H9 (cell line): ENCODE measurements at places on chromosomes 3 and 15. TPM values are rescaled to one million over a fixed set of nuclear protein-coding genes. Genes with fewer than 3 reads are reported as not detected.

The TYRO3 gene
- total RNA-seq, result 118 and 124 TPM in 2 replicates

The CSK gene
- 49.2 and 49.3 TPM in 2 replicates for total RNA-seq

The PLA2G4E gene
- total RNA-seq, result not detected in 2 replicates

GRCh38 chr15:45372041-45372995 lies 6.0 kb downstream of the GATM start:
- H3K4me3 ChIP-seq, result no peak overlapping the region
- peaks cover 7% of the 10 kb centered on the region; the same call in 1 of the 2 replicates for H3K27me3 ChIP-seq
- H3K36me3 ChIP-seq, result peaks cover 9% of the 10 kb centered on the region; the same call in 1 of the 2 replicates
- peaks cover 2% of the 10 kb centered on the region; the same call in 1 of the 2 replicates for H3K4me1 ChIP-seq
- no peak overlapping the region for H3K27ac ChIP-seq

DNA sequence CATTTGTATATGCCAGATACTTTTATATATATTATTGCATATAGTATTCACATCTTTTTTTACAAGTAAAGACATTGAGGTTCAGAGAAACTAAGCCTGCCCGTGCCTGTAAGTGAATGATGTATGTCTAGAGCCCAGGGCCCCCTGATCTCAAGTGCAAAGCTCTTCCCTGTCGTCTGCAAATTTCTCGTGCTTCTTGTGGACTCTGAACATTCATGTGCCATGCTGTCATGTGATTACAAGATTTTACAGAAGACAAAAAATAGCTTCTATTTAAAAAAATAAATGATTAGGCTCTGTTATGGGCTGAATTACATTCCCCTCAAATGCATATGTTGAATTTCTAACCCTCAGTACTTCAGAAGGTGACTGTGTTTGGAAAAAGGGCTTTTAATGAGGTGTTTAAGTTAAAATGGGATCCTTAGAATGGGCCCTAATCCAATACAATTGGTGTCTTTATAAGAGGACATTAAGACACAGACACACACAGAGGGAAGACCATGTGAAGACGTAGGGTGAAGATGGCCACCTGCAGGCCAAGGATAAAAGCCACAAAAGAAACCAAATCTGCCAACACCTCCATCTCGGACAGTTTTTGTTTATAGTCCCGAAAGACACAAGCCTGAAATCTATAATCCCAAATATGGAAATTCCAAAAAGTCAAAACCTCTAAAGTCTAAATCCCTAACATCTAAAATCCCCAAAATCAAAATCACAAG lies 3.9 kb upstream of the MASP1 start:
- peaks cover 7% of the 10 kb centered on the region for H3K4me1 ChIP-seq
- H3K27ac ChIP-seq, result no peak overlapping the region
- H3K36me3 ChIP-seq, result no peaks in the 10 kb centered on the region
- no peak overlapping the region for H3K4me3 ChIP-seq
- no peak for DNase-seq
- H3K27me3 ChIP-seq, result no peaks in the 10 kb centered on the region

- no peak overlapping the region for H3K4me3 ChIP-seq
- H3K4me1 ChIP-seq, result no peaks in the 10 kb centered on the region; the same call in 1 of the 2 replicates
- H3K27ac ChIP-seq, result no peak overlapping the region
- DNase-seq, result no peak
- no peaks in the 10 kb centered on the region for H3K27me3 ChIP-seq
- H3K36me3 ChIP-seq, result peaks cover 2% of the 10 kb centered on the region; the same call in 1 of the 2 replicates
These were observed 209.1 kb upstream of the NR2E3 start for GRCh38 chr15:71601038-71601834.

DNA sequence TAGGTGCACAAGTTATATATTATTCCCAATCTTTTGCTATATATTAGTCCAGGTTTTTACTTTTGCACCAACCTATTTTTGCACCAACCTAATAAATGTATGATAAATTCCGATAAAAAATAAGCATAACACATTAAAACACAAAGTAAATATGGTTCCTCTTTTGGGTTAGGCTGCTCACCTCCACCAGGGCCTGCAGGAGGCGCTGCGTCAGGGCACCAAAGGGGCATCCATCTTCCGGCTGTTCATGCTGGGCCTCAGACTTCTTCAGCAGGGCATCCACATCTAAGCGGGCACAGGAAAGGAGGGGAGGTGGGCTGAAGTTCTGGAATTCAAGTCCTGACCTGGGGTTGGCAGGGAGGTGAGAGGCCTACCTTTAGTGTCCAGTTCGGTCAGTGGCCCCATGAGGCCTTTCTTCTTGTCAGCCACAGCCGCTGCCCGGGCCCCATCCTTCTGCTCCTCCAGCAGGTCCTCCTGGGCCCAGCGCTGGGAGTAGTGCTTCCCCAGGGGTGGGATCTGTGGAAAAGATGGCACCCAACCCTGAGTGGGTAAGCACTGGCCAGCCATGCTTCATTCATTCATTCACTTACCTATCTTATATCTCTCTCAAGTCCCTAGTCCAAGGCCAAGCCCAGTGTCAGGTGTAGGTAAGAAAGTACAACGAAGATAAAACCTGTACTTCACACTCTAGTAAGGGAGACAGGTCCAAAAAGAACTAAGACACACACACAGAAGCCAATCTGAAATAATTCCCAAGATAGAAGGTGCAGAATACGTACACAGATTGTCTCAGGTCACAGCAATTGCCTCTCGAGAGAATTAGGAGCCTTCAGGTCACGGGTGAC lies 5.2 kb downstream of the TADA3 start:
- H3K36me3 ChIP-seq, result peaks cover 28% of the 10 kb centered on the region; the same call in 2 of the 3 replicates
- no peaks in the 10 kb centered on the region for H3K27me3 ChIP-seq
- H3K4me1 ChIP-seq, result no peaks in the 10 kb centered on the region
- H3K27ac ChIP-seq, result no peak overlapping the region
- no peak for DNase-seq
- H3K4me3 ChIP-seq, result no peak overlapping the region

DNA sequence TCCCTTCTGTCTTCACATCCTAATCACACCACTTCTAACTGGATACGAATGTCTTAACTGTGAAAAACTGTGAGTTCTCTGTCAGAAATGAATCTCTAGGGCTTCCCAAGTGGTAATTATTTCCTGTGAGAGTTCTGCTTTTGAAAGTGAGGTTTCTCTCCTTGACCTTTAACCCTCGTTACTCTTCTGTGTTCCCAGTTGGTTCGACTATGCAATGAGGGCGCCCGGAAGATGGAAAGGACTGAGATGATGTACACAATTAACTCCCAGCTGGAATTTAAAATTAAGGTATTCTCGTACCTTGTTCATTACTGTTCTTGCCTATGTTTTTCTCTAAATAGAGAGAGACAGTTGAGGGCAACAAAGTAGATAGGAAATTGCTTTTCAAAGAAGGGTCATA lies 96.5 kb downstream of the ARHGEF26 start:
- H3K4me1 ChIP-seq, result no peaks in the 10 kb centered on the region
- H3K36me3 ChIP-seq, result peaks cover 29% of the 10 kb centered on the region
- no peak overlapping the region for H3K27ac ChIP-seq
- H3K27me3 ChIP-seq, result no peaks in the 10 kb centered on the region

- no peaks in the 10 kb centered on the region for H3K27me3 ChIP-seq
- H3K27ac ChIP-seq, result no peak overlapping the region
- no peak overlapping the region for H3K4me3 ChIP-seq
- H3K4me1 ChIP-seq, result no peaks in the 10 kb centered on the region
These were observed 153.1 kb downstream of the VPS13C start for GRCh38 chr15:61906961-61907752.

- H3K27me3 ChIP-seq, result no peaks in the 10 kb centered on the region
These were observed 203.7 kb downstream of the TJP1 start for GRCh38 chr15:29618586-29618985.

- no peaks in the 10 kb centered on the region; the same call in 2 of the 3 replicates for H3K36me3 ChIP-seq
- peaks cover 4% of the 10 kb centered on the region; the same call in 1 of the 2 replicates for H3K4me1 ChIP-seq
- no peak overlapping the region for H3K27ac ChIP-seq
- DNase-seq, result peak; percentile 93
- peak overlapping the region; percentile 92 for H3K4me3 ChIP-seq
These were observed 11.7 kb downstream of the GNB5 start for GRCh38 chr15:52179278-52180195.

DNA sequence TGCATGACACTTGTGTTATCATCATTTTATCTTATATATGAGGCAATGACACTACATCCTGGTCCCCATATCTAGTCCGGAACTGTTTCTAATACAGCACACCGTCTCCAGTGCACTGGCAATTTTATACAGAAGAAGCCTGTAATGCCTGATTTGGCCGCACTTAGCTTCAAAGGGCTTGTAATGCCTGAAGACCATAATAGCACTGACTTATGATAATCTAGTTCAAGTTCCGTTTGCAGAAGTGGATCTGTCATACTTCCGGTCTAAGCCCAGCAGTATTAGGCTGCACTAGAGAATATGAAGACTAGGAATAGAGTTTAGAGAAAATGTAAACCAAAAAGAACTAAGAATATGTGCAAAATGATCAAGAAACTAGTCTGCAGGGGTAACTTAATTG lies 1.3 kb downstream of the BNIP2 start:
- peaks cover 21% of the 10 kb centered on the region for H3K36me3 ChIP-seq
- H3K27me3 ChIP-seq, result no peaks in the 10 kb centered on the region
- H3K4me3 ChIP-seq, result peak overlapping the region; percentile 96
- peaks cover 5% of the 10 kb centered on the region; the same call in 1 of the 2 replicates for H3K4me1 ChIP-seq

DNA sequence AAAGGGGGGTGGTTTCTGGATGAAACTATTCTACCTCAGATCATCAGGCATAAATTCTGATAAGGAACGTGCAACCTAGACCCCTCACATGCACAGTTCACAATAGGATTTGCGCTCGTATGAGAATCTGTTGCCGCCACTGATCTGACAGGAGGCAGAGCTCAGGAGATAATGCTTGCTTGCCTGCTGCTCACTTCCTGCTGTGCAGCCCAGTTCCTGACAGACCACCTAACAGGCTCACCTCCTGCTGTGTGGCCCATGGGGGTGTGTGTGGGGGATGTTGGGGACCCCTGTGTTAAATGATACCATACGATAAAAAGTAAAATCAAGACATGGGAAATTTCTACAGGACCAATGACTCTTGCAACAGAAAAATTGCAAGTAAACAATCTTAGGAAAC lies 24.0 kb downstream of the CP start:
- H3K27me3 ChIP-seq, result no peaks in the 10 kb centered on the region
- H3K4me3 ChIP-seq, result peak overlapping the region; percentile 73
- H3K27ac ChIP-seq, result peak overlapping the region; percentile 77
- no peaks in the 10 kb centered on the region for H3K36me3 ChIP-seq
- peak; percentile 67 for DNase-seq

DNA sequence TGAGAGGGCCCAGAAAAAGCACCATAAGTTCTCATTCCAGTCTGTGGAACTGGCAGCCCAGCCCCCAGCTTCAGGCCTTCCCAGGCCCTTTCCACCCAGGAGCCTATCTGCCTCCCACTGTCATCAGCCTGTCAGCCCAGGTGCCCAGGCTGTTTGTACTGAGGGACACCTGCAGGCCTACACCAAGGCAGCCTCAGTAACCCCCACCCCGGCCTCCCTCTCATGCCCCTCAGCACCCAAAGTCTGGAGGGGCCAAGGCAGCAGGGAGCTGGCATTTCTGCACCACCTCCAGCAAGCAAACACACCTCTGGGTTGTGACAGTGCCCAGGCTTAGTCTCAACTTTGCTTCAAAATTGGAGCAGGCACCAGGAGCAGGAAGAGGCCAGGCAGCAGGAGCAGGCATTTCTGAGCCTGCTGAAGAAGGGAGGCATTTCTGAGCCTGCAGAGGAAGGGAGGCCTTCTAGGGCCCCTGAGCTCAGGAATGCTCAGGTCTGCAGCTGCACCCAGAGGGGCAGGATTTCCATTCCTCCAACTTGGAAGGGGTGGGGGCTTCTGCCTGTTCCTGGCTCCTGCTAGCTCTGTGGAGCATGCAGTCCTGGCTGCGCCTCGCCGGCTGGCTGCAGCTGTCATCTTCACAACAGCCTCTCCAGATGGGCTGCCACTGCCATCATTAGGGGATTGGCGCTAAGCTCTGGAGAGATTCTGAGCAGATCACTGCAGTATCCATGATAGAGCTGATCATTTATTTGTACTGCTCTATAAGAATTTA lies 396.1 kb downstream of the UNC13C start:
- DNase-seq, result peak; percentile 24
- no peak overlapping the region for H3K4me3 ChIP-seq
- H3K27ac ChIP-seq, result no peak overlapping the region
- H3K27me3 ChIP-seq, result no peaks in the 10 kb centered on the region
- H3K4me1 ChIP-seq, result no peaks in the 10 kb centered on the region
- H3K36me3 ChIP-seq, result no peaks in the 10 kb centered on the region

- H3K4me3 ChIP-seq, result no peak overlapping the region
- H3K27me3 ChIP-seq, result no peaks in the 10 kb centered on the region
- DNase-seq, result no peak
- 0 out of 2 replicates have a peak, but pooled peaks cover 4% of the 10 kb centered on the region for H3K4me1 ChIP-seq
- no peaks in the 10 kb centered on the region for H3K36me3 ChIP-seq
These were observed 16.2 kb upstream of the RPS17 start for GRCh38 chr15:82556315-82557035.

DNA sequence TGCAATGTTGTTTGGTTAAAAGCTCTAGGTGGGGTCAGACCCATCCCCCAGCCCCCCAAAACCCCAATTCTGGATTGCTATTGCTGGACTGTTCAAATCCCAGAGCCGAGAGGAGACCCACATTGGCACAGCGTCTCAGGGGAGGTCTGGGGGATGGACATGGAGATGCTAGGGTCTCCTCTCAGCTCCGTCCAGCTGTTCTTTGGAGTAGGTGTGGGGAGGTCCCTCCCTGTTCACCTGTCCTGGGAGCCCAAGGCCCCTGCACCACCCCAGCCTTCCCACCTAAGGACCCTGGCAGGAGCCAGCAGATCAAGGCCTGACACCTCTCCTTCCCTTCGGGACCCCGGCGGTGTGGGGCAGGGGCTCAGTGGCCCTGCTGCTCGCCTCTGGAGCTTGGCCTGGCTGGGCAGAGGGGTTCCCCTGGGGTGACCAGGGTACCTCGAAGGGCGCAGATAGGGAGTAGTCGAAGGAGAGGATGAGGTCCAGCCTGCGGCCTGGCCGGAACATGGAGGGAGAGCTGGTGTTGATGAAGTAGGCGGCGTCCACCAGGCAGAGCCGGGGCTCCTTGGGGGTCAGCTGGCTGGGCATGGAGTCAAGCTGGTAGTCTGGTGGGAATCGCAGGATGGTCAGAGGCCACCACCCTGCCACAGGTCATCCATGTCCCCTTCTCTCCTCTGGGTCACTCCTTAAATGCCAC lies 23.9 kb downstream of the PLA2G4D start:
- no peaks in the 10 kb centered on the region; the same call in 2 of the 3 replicates for H3K36me3 ChIP-seq
- H3K27ac ChIP-seq, result no peak overlapping the region
- no peaks in the 10 kb centered on the region for H3K4me1 ChIP-seq

- H3K27me3 ChIP-seq, result no peaks in the 10 kb centered on the region
- H3K36me3 ChIP-seq, result no peaks in the 10 kb centered on the region
These were observed 147.3 kb upstream of the ZNF385D start for GRCh38 chr3:21898316-21898715.

DNA sequence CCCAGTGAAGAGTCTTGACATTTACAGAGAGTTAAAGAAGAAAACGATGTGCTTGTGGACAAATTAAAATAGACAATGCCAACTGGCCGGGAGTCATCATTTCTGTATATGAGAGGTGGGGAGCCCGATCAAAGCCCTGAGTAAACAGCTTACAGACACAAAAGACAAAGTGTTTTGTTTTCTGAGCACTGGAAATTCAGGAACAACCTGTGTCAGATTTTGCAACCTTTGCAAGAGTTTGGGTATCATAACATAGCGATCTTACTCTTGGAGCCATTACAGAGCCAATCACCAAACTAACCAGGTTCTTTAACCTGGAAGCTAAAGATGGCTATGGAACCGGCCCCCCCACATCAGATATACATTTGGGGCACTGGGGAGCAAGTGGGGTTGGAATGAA lies 101.9 kb upstream of the LRIG1 start:
- no peaks in the 10 kb centered on the region for H3K27me3 ChIP-seq
